Fibroblast of lung (primary cell): ENCODE measurements at places on chromosomes 4 and X.

- peak; percentile 12 for DNase-seq
These were observed 50.9 kb downstream of the USP26 start for GRCh38 chrX:133045986-133046385.

GRCh38 chr4:26503427-26503826, 13.1 kb upstream of the CCKAR start:
- no peak for DNase-seq

DNA sequence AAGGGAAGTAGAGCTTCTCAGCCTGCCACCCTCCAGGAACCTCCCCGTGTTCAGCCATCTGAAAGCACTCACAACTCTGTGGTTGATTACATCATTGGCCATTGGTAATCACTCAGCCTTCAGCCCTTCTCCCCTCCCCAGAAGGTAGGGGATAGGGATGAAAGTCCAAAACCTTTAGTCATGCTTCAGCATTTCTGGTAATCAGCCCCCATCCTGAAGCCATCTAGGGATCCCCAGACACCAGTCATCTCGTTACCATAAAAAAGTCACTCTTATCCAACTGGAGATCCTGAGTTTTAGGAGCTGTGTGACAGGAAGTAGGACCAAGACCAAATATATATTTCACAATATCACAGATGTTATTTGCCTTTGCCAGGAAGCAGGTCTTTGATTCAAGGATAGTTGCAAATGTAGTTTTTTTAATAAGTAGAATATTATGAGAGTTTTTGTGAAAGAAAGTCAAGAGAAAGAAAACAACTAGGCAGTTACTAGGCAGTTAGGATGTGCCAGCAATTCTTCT, 364.6 kb upstream of the NOCT start:
- peak; percentile 58 for DNase-seq

- peak; percentile 20 for DNase-seq
These were observed 413.7 kb downstream of the PPP3CA start for GRCh38 chr4:100933628-100934027.

DNA sequence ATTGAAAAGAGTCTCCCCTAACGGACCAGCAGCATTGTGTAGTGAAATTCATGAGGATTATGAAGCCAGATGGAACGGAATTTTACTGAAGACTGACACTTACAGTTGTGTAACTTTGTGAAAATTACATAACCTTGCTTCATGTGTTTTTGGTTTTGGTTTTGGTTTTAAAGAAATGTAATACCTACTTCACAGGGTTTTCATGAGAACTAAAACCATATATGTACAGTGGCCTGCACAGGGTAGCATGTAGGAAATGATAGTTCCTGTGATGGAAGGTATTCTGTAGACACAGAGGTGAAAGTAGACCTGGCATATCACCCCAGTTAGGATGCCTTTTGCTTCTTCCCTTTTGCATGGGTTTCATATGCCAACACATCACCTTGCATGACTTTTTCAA, 247.0 kb downstream of the BANK1 start:
- no peak for DNase-seq

GRCh38 chr4:108099838-108100237, 68.9 kb downstream of the LEF1 start:
- DNase-seq, result no peak
